Activated naive CD4-positive, alpha-beta T cell treated with Interleukin-2 at 50 U/mL for 16 hours (primary cell): ENCODE measurements at places on chromosomes 1 and 21.

DNA sequence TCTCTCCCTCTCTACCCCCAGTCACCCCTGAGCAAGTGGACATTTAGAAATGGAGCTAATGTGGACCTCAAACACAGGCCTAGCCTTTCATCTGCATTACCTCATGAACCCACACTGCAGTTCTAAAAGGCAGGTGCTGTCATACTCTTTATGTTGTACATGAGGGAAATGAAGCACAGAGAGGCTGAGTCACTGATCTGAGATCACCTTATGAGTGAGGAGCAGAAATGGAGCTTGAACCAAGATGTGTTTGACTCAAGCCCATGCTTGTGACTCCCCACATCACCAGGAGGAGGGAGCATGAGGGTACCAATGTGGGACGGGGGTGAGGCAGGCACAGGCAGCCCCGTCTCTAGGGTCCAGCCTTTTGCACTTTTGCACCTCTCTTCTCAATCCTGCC lies 702.8 kb downstream of the PTPRU start:
- DNase-seq = no peak

DNA sequence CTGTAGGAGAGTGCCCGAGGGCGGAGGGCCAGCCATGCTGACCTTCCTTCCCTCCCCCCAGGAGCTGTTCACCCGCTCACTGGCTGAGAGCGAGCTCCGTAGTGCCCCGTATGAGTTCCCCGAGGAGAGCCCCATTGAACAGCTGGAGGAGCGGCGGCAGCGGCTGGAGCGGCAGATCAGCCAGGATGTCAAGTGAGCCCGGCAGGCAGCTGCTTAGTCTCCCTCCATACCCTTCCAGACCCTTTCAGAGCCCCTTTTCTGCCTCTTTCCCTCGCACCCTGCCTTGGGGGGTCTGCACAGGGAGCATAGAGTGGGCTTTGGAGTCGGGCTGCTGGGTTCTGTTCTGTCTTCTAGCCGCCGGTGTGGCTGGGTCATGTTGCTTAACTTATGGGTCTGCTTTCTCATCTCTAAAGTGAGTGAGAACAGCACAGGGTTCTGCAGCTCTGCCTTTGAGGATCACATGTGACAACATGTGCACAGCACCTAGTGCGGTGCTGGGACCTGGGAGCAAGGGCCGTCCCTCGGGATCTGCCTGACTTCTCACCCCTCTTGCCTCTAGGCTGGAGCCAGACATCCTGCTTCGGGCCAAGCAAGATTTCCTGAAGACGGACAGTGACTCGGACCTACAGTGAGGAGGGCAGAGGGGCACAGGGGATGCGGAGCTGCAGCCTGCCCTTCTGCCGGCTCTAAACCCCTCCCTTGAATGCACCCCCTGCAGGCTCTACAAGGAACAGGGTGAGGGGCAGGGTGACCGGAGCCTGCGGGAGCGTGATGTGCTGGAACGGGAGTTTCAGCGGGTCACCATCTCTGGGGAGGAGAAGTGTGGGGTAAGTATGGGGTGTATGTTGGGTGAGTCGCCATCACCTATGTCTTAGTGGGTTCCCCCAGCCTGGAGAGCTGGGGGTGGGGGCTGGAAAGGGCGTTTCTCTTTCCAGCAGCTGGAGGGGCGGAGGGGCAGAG lies 6.2 kb downstream of the AMPD2 start:
- DNase-seq = no peak

GRCh38 chr1:229230140-229230892 lies 40.6 kb upstream of the RAB4A start:
- DNase-seq = no peak

GRCh38 chr1:156709031-156709430 lies 3.6 kb upstream of the CRABP2 start:
- DNase-seq = no peak

GRCh38 chr1:177118901-177119300 lies 45.6 kb downstream of the ASTN1 start:
- no peak for DNase-seq

GRCh38 chr1:183287191-183287675 lies 101.2 kb downstream of the LAMC2 start:
- no peak for DNase-seq

- no peak for DNase-seq
Observed at GRCh38 chr21:41277196-41277595, 39.4 kb upstream of the FAM3B start.

- DNase-seq = peak; percentile 18
Observed at GRCh38 chr1:1397839-1398523, 1.2 kb downstream of the CCNL2 start.

- DNase-seq = no peak
Observed at GRCh38 chr1:54795841-54796468, 5.2 kb downstream of the TTC22 start.

DNA sequence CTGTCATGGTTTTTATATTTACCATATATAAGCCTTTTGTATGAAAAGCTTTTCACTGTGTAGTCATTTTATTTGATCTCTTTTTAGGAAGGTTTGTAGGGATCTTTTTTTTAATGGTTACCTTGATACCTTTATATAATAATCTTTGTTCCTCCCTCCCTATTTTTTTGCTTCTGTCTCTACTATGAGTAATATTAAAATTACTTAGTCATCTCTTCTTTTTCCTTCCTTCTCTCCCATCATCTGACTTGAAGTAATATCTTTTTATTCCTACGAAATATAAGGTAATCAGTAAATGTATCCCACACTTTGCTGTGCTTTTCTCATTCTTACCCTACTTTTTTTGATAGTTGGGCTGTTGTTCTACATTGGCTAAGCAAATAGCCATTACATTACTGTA lies 161.4 kb downstream of the MAGI3 start:
- no peak for DNase-seq

- DNase-seq = peak; percentile 25
Observed at GRCh38 chr1:160046494-160047110, 14.8 kb upstream of the PIGM start.

DNA sequence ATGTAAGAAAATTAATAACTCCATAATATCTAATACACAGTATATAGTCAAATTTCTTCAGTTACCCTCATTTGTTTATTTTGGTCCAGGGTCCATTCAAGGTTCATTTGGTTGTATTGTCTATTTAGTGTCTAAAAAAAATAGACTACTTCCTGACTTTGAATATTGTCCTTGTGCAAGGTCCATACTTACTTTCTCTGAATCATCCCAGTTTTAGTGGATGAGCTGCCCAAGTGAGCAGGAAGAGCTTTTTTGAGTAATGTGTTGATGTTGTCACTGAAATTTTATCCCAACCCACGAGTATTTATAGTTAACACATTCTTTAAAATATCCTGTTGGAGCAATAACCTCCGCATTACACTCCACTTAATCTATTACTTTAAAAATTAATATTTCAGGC lies 45.6 kb upstream of the FASLG start:
- DNase-seq = no peak

- DNase-seq = no peak
Observed at GRCh38 chr1:62318756-62319544, at the start of gene KANK4. Gene KANK4 (minus strand): TSS chr1:62319434. CDS start chr1:62281564, 37,870 bp downstream.

GRCh38 chr1:11862890-11863289 lies 4.1 kb upstream of the NPPB start:
- DNase-seq = no peak

- no peak for DNase-seq
Observed at GRCh38 chr1:6612641-6613360, 730 bp upstream of the PHF13 start.

DNA sequence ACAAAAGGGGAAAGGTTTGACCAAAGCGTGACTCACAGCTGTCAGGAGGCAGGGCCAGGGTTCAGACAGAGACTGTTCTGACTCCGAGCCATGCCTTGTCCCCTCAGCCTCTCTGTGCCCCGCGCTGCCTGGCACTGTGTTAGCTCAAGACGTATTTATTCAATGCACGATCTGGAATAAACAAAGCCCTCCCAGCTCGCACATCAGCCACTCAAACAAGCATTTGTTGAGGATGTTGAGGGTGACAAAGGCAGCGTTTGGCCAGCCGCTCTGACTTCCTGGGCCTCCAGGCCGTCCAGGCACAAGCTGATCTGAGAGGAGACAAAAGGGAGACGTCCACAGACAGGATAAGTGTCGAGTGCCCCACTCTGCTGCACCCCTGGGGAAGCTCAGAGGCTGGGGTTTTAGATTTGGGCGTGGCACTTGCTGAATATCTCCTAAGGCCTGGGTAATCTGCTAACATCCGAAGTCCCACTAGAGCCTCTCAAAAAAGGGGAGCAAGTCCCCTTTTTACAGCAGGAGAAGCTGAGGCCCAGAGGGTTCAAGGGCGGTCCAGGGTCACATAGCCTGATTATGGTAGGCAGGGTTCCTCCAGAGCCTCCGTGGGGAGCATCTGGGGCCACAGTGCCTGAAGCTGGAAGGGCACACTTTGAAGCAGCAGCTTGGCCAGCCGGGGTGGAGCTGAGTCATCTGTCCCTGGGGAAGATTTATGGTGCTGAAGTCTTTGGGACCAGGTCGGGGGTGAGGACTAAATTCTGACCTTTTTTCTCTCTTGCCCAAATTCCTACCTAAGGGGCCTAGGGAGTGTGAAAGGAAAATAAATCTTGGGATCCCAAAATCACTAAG lies 95.9 kb downstream of the SPSB1 start:
- no peak for DNase-seq

DNA sequence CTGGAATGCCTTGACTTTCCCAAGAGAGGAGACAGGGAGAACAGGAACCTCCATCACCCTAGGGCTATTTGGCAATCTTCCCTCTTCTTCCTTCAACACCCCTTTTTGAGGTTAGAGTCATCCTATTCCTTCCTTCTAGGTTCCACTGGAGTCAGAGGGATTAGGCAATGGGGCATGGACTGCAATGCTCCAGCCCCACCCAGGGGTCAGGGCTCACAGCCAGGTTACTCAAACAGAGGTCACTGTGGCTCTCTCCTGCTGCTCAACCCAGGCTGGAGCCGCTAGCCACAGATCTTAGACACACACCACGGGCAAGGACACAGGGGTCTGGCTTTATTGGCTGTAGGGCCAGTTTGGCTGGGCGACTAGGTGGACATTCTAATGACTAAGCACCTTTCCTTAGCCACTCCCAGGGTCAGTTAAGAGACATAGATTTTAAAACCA lies 145.5 kb upstream of the NRIP1 start:
- DNase-seq = no peak

DNA sequence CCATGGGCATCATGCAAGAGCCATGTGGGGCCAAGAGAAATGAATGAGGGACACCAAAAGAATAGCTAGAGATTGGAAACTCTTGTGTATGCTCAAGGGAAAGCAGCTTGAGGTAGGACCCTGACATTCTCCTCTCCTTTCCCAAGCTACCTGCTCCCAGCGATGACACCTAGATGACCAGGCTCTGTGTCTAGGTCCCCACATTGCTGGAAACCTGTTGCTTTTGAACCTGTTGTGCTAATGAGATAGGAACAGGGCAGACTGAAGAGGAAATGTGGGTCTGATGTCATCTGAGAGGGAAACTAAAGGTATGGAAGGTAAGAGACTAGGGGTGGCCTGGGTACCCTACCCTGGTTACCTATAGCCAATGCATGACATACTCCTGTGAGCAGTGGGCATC lies 1.8 kb downstream of the FMOD start:
- DNase-seq = no peak

DNA sequence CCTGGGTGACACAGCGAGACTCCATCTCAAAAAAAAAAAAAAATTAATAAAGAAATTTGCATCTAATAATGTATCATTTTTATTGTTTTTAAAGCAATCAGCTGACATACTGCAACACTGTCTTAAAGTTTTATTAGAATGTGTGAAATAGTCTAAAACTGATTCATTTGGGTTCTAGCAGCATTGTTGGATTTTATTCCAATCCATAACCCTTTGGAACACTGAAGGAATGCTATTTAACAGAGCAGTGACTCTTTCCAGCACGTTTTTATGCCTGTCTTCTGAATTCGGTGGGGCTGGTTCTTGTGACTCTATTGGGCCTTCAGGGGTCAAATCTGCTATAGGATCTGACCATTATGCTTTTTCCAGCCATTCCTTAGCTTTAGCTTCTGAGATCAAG lies 18.2 kb upstream of the FMO4 start:
- DNase-seq = no peak

DNA sequence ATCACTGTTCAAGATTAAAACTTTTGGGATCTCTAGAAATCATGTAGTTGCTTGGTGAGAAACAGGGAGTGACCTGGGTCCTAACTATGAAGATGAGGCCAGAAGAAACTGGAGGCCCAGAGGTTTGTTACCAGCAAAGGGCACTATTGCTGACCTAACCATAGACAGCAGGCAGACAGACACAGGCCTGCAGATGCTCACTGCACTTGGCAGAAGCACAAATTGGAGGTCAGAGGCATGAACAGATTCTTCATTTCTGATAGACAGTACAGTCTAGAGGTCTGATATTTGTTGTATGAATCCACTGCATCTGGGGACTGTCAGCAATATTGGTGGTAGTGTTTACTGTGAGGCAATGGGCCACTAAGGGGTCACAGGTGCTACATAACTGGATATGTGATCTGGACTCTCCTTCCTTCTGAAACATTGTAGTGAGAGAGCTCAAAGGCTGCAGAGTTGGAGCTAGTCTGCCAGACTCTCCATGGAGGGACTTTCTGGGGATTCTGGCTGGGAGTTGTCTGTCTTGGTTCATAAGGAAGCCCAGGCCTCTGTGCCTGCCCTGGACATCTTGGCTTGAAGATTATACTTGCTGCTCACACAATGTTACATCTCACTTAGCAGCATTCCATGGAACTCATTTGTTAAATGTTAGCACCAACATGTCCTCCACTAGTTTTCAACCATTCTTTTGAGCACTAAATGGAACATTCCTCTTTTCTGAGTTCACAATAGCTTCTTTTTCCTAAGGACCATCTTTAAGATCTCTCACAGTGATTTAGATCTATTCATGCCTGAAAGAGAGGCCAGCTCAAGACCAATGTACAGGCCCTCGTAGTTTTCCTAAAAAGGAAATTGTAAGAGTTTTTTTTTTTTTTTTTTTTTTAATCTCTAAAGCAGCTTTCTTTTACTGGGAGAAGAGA lies 26.9 kb upstream of the CCN1 start:
- no peak for DNase-seq

DNA sequence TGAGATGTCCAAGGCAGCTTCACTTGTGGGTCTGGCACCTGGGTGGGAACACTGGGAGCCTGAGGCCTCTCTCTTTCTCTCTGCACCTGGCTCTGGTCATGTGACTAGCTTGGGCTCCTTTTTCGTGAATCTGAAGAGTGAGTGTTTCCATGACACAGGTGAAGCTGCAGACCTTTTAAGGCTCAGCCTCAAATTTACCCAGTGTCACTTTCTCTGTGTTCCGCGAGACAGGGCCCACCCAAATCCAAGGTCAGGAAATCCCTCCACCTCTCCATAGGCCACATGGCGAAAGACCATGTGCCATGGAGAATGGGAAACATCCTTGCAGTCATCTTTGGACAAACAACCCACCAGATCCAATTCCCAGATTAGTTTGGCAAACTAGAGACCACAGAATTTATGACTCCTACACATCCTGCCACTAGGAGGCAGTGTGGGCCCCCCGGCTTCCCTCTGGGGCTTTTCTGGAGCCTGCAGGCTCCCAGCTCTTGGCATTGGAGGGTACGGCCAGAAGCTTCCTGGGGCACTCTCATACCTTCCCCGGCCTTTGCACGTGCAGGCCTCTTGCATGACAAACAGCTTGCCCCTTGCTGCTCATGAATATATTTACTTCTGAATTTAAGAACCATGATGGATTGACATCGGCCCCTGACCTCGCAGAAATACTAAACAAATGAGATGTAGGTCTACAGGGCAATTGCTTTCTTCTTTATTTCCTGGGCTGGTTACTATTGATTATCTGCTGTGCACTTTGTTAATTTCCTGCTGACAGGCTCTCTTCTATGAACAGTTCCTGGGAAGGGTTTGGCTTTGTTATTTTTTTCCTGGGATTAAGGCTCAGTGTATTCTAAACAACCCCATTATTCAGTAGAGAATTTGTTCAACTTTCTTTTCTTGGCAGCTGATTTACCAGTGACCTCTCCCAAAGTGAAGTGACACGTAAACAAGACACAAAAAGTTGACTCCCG lies 180.7 kb downstream of the KAZN start:
- peak; percentile 8 for DNase-seq

GRCh38 chr21:45986316-45987051 lies 4.9 kb downstream of the COL6A1 start:
- no peak for DNase-seq
